Trophoblast cell (in vitro differentiated cells and primary cell): ENCODE measurements at places on chromosomes 5 and 9.

- no peaks in the 10 kb centered on the region for H3K36me3 ChIP-seq
- no peaks in the 10 kb centered on the region for H3K4me1 ChIP-seq
- H3K27me3 ChIP-seq: no peaks in the 10 kb centered on the region
- no peak overlapping the region for H3K27ac ChIP-seq
These were observed 24.8 kb upstream of the FOXI1 start for GRCh38 chr5:170080786-170081445.

- H3K36me3 ChIP-seq: no peaks in the 10 kb centered on the region
- no peaks in the 10 kb centered on the region for H3K27me3 ChIP-seq
- H3K4me3 ChIP-seq: no peak overlapping the region
- no peak overlapping the region for H3K27ac ChIP-seq
- no peaks in the 10 kb centered on the region for H3K4me1 ChIP-seq
These were observed 113.4 kb downstream of the PAPPA start for GRCh38 chr9:116267021-116267420.

- H3K27ac ChIP-seq: no peak overlapping the region
- no peak for DNase-seq
- no peaks in the 10 kb centered on the region for H3K36me3 ChIP-seq
- no peaks in the 10 kb centered on the region for H3K27me3 ChIP-seq
- H3K4me1 ChIP-seq: no peaks in the 10 kb centered on the region
These were observed 417.7 kb downstream of the TAF11L14 start for GRCh38 chr5:18051953-18052352.

- no peaks in the 10 kb centered on the region for H3K4me1 ChIP-seq
- no peaks in the 10 kb centered on the region for H3K27me3 ChIP-seq
- no peak for DNase-seq
- H3K27ac ChIP-seq: no peak overlapping the region
- H3K36me3 ChIP-seq: no peaks in the 10 kb centered on the region
- H3K4me3 ChIP-seq: no peak overlapping the region
These were observed 245.7 kb upstream of the NR4A3 start for GRCh38 chr9:99576002-99576401.

DNA sequence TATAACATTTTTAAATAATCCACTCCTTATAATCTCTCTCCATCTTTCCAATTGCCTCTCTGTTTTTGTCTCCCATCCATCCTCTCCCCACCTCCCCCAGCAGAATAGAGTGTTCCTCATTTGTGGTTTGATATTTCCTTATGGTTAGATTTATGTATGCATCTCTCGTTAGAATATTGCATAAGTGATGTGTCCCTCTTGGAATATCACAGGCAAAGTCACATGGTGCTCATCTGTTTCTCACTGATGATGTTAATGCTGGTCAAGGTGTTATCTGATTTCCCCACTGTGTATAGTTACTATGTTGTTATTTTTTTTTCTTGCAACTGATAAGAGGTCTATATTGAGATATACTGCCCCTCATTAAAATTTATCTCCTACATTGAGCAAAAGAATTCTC, 3.1 kb upstream of the LRRC70 start:
- no peak overlapping the region for H3K4me3 ChIP-seq
- no peak overlapping the region for H3K27ac ChIP-seq
- H3K4me1 ChIP-seq: no peaks in the 10 kb centered on the region
- H3K27me3 ChIP-seq: no peaks in the 10 kb centered on the region
- DNase-seq: no peak

DNA sequence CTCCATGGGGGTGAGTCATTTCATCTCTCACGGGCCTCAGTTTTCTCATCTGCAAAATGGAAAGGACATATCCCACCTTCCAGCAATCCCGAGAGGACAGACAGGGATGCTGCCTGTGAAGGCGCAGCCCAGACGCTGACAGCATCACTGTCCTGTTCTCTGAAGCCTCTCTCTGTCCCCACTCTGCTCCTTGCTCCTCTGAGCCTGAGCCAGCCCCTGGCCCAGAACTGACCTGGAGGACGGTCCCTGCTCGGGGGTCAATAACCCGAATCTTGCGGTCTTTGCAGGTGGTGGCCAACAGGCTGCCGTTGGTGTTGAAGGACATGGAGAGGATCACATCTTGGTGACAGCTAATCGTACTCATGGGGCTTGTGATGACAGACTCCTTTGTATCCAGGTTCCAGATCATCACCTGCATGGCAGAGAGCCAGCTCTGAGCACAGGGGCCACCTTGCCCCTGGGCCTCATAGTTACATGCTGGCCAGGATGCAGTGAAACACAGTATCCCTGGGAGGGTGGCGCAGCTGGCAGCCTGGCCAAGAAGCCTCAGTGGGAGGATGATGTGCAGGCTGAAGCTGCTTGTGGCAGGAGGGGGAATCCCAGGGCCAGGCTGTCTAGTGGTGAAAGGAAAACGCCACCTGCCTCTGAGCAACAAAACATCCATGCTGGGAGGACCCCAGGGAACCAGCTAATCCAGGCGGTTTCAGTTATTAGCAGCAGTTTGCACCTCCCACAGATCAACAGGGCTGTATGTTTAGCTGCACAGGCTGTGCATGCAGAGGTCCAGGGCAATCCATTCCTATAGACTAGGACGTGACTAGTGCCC, 14.0 kb upstream of the TRIM14 start:
- no peaks in the 10 kb centered on the region for H3K4me1 ChIP-seq
- H3K36me3 ChIP-seq: peaks cover 88% of the 10 kb centered on the region

GRCh38 chr9:114202849-114203248, 47.5 kb downstream of the COL27A1 start:
- no peak for DNase-seq
- no peaks in the 10 kb centered on the region for H3K27me3 ChIP-seq
- H3K4me1 ChIP-seq: peaks cover 16% of the 10 kb centered on the region
- H3K4me3 ChIP-seq: no peak overlapping the region
- H3K27ac ChIP-seq: no peak overlapping the region

GRCh38 chr9:112629671-112630485, 88.0 kb downstream of the INIP start:
- no peak overlapping the region for H3K4me3 ChIP-seq
- H3K27ac ChIP-seq: no peak overlapping the region
- H3K27me3 ChIP-seq: no peaks in the 10 kb centered on the region
- no peak for DNase-seq
- no peaks in the 10 kb centered on the region for H3K4me1 ChIP-seq

GRCh38 chr5:150408231-150408943, 4.3 kb downstream of the CD74 start:
- no peaks in the 10 kb centered on the region for H3K27me3 ChIP-seq
- peaks cover 7% of the 10 kb centered on the region for H3K4me1 ChIP-seq
- H3K4me3 ChIP-seq: no peak overlapping the region
- H3K36me3 ChIP-seq: no peaks in the 10 kb centered on the region
- no peak overlapping the region for H3K27ac ChIP-seq
